ENCODE measurements at places on chromosomes 1 and 21.

DNA sequence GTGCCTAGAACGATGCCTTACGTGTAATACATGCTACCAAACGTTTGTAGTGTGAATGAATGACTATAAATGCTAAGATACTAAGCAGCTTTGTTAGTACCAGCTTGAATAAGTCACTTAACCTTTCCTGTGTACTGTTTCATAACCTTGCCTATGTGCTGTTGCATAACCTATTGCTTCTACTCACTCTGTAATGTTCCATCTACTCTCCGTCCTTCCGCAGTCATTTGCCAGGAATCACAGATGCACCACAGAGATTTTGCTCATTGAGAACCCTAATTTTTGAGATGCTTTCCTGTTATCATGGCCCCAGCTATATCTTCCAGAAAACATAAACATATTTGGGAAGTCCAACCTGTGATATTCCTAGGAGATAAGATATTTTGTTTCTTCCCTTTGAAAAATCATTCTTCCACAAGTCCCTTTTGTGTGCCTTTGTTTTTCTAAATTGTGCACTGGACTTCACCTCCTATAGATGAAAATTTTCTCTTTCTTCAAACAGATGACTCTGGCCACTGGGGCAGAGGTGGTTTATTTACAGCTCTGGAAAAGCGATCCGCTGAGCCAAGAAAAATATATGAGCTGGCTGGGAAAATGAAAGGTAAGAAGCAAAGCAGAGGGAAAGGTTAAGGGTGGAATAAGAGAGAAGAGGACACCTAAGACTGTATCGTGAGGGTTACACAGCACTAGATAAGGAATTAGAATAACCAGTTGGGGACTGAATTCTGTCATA lies 44.8 kb downstream of the CHD1L start:
- no peak for DNase-seq

DNA sequence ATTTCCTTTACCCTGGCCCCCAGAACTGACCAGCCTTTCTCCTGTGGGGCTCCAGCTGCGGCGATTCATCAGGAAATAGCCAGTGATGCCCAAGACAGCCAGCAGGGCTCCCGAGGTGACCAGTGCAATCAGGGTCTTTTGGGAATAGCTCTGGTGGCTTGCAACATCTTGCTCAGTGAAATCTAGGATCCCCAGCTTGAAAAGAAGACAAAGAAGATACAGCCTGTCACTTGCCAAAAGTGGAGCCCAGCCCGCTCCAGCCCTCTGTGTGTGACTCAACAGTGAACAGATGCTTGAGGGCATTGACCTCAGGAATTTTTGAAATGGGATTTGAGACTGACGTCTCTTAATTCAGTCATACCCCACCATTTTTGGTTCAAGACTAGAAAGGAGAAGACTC lies 22.3 kb downstream of the CD34 start:
- DNase-seq, result no peak

GRCh38 chr21:17295997-17296396 lies 216.8 kb upstream of the CXADR start:
- DNase-seq, result no peak

DNA sequence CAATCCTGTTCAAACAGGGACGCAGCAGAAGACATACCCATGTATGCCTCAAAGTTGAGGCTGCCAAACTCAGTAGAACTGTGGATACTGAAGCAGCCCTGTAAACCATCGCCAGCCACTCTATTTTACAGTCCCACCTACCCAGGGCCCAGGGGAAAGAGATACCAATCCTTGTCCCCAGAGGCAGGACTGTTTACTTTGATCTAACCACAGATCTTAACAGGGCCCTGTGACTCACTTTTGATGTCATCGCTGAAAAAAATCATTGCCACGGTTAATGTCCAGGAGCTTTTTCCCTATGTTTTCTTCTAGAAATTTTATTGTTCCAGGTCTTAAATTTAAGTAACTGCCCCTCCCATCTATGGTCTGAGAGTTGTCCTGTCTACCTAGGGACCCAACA lies 538.4 kb upstream of the NCAM2 start:
- no peak for DNase-seq

DNA sequence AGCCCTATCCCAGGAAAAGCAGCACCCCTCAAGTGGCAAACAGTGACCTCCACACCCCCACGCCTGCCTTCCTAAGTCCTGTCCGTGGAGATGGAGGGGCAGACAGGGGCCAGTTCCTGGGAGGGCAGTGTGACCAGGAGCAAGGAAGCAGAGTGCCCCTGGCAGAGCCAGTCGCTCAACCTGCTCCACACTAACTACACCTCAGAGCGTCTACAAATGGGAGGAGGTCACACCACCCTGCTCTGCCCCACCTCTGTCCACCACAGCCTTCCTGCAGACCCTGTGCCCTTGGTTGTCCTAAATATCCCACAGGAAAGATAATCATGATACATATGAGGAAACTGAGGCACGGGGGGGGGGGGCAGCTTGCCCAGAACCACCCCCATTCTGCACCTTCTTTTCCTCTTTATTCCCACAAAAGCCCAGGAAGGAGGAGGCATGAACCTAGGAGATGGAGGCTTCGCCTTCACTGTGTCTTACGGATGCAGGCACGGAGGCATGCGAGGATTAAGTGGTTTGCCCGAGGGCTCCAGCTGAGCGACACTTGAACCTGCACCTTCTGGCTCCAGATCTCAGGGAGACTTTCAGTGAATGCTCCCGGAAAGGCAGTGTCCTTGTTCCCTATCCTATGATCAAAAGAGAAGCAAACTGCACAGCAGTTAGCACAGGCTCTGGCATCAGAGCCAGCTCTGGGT lies 42.7 kb upstream of the SELENON start:
- DNase-seq, result no peak

- no peak for DNase-seq
Measured at GRCh38 chr1:161185732-161186311, 8.5 kb upstream of the B4GALT3 start.

DNA sequence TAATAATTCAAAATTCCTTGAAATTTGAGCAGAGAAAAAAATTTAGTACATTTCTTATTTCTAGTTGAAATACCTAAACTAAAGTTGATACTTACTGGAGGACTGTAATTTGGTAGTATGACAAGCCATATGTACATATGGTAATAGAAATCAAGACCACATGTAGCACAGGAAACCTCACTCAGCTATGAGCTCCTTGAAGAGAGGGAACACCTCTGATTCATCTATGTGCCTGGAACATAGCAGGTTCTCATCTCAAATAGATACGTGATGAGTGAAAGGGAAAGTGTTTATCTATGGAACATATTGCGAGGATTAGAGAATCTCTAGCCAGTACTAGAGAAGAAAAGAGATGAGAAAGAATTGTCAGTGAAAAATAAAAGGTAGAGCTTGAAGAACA lies 47.9 kb upstream of the GNG4 start:
- no peak for DNase-seq
